ENCODE measurements at places on chromosomes 5 and 9.

DNA sequence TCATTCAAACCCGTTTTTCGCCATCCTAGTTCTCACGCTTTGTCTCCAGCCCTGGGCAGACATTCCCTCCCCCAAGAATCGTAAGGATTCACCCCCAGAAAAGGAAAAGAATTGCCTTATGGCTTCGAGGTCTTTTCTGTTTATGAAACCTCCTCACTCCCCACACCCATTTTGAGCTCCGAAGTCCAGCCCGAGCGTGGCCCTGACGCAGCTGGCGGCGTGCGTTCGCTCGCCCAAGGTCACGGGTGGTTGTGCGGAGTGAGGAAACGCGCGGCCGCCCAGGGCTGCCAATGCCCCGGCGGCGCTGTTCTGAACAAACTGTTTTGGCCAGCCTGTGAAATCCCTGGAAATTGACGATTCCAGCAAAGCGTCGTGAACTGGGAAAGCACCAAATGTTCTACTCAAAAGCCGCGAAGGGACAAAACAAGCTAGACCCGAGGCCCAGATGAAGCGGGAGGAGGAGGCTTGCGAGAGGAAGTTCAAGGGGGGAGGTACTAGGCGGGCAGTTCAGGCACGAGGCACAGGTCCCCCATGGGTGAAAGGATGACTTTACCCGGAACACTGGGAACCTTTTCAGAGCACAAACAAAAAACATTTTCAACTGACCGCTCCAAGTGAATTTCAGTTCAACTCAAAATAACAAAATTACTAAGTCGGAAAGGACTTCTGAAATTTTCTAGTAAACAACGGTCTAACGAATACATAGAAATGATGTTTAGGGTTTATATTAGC is 683 bp upstream of the ZFAND5 start:
- DNase-seq, result peak; percentile 39

DNA sequence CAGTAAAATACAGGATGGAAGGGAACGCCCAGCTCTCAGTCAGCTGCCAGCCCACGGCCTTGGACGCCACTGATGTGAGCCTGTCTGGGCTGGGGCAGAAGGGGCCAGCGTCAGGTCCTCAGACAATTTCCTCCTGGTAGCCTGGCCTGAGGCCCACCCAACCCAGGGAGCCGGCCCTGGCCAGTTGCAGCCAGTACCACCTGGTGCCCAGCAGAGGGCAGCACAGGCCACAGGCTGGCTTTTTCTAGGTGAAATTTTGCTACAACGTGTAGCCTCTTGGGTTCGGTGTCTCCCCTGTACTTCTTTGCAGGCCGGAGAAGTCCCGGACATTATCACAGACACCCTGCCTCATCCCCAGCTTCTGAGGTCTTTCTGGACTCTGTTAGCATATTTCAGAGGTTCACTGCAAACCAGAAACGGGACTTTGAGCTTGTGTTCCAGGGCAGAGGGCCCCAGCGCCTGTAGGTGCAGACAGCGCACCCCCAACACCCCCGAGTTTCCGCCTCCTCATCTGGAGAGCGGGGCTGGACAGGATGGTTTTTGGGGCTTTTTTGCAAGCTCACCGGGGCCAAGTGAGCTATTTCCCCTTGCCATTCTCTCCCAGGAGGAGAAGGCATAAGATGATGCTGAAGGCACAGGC is 45.9 kb upstream of the KCNMB1 start:
- peak; percentile 41 for DNase-seq

- DNase-seq, result no peak
These were observed 102.1 kb upstream of the CEP78 start for GRCh38 chr9:78133751-78134150.

GRCh38 chr5:135822959-135823358 is 11.5 kb upstream of the SLC25A48 start:
- no peak for DNase-seq

- no peak for DNase-seq
These were observed 899 bp upstream of the SHC3 start for GRCh38 chr9:89179540-89179894.

- no peak for DNase-seq
These were observed 21.9 kb upstream of the ISCA1 start for GRCh38 chr9:86304236-86304730.

DNA sequence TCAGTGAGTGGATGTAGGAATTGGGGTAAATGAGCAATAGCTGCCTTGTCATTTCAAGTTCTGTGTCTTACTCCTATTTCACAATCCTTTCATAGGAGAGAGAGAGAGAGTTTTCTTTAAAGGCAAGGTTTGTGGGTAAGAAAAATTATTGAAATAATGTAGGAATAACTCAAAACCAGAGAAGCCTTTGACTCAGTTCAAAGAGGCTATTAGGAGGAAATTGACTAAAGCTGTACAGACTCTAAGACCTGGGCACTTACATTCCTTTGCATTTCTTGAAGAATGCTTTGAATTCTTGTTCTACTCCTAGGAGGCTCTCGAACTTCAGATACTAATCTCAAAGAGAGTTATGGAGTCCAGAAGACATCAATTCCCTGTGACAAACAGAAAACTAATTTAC is 257.1 kb downstream of the FBXL7 start:
- no peak for DNase-seq

DNA sequence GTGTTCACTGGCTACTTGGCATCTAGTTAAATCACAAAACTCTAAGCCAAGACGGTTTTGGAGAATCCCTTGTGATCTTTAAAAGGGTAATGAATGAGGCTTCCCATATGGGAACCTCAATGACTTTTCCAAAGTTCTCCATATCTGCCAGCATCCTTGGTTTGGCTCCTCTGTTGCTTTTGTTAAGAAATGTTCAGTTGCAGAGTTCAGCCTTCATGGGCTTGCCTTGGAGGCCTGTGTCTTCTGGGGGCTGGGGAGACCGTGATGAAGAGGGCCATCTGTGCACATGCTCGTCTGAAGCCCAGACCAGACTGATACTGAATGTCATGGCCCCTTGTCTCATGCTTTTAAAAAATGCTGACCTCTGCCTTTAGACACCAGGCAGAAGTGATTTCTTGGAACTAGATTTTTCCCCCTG is 84.3 kb downstream of the RAI14 start:
- DNase-seq, result no peak

DNA sequence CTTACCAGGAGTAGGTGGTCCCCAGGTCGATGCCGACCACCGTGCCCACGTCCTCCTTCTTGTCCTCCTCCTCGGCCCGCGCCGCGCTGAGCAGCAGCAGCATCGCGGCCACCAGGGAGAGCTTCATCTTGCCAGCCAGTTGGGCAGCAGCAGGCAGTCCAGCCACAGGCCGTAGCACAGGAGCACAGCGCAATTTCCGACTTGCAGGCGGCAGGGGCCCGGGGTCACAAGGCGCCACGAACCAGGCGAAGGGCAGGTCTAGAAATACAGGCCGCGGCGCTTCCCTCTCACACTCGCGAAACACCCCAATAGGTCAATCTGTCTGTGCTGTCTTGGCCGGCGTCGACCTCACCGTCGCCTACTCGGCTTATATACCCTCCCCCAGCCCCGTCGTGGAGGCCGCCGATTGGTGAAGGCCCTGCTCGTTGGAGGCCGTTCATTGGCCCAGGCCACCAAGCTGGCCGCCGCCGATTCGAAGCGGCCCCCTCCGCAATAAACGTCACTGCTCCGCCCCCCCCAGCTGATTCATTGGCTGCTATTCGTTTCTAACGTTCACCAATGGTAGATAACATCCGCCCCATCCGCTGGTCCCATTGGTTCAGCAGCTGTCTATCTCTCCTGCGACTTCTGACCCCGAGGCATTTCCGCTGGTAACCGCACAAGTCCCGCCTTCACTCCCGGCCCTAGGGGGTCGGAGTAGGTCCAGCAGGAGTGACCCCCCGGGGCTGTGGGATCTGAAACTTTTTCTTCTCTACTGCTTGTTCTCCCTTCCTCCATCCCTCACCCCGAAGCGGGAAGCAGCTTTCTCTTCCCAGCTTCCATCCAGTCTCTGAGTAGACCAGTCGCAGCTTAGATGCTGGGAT is at the start of gene HSPA5:
Gene HSPA5, minus strand, starts transcription at position 344 of the 863 bp plus-strand sequence. Its CDS starts 217 bp downstream, at position 127.
- DNase-seq, result peak; percentile 100

GRCh38 chr9:684941-685340 is 156.6 kb upstream of the DMRT1 start:
- no peak for DNase-seq

- DNase-seq, result no peak
These were observed 9.1 kb upstream of the DNAJC25 start for GRCh38 chr9:111621895-111622480.

GRCh38 chr9:135523521-135524129 is 2.4 kb downstream of the LCN1 start:
- no peak for DNase-seq

- DNase-seq, result no peak
These were observed 24.7 kb downstream of the ZDHHC11B start for GRCh38 chr5:759781-760362.

- no peak for DNase-seq
These were observed 265.3 kb downstream of the ENC1 start for GRCh38 chr5:74375271-74375670.

- no peak for DNase-seq
These were observed 118.2 kb upstream of the TBC1D2 start for GRCh38 chr9:98373609-98374008.

DNA sequence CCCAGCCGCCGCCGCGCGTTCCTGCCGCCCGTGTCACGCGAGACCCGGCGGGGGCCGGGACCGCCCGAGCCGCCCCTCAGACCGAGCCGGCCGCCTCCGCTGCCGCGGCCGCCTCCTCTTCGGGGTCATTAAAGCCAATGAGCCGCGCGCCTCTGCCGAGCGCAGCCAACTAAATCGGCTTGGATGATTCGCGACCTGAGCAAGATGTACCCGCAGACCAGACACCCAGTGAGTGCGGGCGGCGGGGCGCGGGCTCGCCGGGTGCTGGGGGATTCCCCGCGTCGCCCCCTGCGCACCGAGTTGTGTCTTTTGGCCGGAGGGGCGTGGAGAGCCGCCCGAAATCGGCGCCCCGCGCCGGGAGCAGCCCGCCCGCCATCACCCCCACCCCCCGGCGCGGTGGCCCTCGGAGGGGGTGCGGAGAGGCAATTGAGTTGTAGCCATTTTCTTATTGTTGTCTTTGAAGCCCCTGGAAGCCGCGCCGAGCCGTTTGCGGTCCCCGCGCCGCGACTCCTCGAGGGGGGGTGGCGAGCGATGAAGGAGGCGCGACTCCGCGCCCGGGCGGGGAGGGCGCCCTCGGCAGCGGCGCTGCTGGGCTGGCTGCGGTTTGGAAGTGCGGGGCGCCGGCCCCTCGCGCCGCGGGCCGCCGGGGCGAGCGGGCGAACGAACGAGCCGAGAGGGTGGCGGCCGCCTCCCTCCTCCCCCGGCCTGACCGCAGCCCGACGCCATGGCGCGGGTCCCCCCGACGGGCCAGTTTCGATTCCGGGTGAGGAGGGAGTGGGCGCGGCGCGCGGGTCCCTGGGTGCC is 1.0 kb downstream of the TLE4 start:
- DNase-seq, result peak; percentile 46

DNA sequence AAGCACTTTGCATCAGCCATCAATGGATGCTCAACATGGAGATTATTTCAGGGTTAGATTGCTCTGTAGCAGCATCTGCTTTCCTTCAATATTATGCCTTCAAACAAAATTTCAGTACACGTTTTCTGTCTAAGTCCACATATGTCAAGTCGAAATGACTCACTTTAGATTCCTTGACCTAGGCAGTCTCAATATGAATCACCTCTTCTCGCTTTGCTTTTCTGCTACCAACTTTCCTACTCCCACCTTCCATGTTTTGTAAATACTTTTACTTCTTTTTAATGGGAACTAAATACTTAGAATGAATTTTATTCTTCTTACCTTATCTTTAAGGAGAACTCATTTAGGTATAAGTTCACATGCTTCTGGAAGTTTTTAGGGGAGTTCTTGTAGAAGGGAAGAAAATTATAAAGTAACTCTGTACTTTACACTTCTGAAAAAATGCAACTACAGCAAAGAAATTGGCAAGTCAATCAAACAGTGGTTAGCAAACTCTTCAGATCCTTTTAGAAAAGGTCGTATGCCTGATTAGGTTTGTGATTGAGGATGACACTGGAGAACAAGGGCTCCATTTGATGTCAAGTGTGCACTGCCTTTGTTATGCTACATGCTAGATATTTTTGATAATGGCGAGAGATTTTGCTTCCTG is 478.5 kb upstream of the SMARCA2 start:
- no peak for DNase-seq

DNA sequence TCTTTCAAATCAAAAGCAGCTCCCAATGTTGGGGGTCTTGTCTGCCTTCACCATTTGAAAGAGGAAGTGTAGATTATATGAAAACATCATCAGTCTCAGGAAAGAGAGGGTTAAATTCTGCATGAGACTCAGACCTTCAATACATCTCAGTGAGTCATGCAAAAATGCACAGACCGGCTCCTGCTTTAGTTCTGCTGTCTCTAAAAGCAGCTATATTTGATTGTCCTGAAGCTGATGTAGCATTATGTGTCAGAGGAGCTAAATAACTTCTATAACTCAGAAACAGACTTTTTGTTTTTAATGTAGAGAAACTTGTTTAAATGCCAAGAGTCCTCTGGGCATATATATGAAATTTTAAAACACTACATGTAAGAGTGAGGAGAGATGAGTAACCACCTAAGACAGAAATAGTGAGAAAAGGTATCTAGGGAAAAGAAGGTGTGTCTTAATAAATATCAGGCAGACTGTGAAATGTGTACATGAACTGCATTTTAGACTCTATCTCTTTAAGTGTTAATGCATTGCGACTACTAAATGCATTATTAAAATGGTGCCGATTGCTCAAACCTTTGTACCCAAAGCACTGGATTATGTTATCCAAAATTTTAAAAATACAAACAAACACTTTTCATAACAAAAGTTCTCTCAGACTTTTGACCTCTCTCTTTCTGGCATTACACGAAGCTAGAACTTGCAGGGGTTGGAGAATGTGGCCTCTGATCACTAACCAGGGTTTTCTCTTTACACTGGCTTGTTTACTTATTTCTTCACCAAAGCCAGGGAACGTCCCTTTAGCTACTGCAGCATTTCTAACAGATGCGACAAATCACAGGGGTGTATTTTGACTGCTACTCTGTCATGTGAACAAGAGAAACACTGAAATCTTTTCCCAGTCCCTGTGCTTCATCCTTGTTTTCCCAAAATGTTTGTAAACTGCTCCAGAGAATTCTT is 302.3 kb downstream of the ARL15 start:
- DNase-seq, result no peak

- no peak for DNase-seq
These were observed 770.0 kb upstream of the CDH10 start for GRCh38 chr5:25414742-25415141.

GRCh38 chr5:111810112-111810511 is 53.1 kb upstream of the NREP start:
- no peak for DNase-seq

DNA sequence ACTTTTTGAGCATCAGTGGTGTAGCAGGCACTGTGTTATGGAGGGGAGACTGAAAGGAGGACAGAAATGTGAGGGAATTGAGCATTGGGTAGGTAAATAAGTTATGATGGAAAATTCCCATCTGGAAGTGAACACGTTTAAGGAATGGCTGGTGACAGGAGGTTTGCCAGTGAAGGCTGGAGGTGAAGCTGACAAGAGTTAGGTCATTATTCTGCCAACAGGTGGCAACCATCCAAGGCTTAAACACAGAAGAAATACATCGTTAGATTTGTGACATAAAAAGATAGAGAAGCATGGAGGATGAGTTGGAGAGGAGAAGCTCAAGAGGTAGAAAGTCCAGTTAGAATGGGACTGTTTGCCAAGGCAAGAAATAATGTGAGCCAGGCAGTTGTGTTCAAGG is 455.3 kb upstream of the SGCD start:
- no peak for DNase-seq
